ENCODE measurements at places on chromosomes 3 and 15.

DNA sequence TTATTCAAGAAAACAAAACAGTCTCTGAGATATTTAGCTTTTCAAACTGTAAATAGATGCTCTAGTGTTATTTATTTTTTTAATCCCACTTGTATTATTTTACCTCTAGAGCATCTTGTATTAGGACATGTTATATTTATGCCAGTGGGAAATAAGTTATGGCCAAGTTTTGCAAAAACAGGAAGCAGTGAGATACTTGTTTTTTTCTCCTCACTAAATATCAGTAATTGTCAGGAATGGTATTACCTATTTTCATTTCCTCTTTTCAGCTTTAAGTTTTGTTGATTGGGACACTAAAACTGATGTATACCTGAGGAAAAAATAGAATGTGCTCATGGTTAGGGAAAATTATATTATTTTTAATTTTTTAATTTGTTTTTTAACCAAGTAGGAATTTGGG, 8.6 kb upstream of the IL20RB start:
- DNase-seq = no peak

- DNase-seq = no peak
Observed at GRCh38 chr15:100394736-100395440, 53.1 kb upstream of the ADAMTS17 start.

- no peak for DNase-seq
Observed at GRCh38 chr15:88904257-88904623, 8.9 kb upstream of the HAPLN3 start.

GRCh38 chr15:80822676-80823075, 43.5 kb downstream of the CEMIP start:
- DNase-seq = no peak

- no peak for DNase-seq
Observed at GRCh38 chr15:96038650-96039049, 291.9 kb upstream of the NR2F2 start.

- DNase-seq = no peak
Observed at GRCh38 chr15:93612953-93613352, 523.9 kb upstream of the RGMA start.

DNA sequence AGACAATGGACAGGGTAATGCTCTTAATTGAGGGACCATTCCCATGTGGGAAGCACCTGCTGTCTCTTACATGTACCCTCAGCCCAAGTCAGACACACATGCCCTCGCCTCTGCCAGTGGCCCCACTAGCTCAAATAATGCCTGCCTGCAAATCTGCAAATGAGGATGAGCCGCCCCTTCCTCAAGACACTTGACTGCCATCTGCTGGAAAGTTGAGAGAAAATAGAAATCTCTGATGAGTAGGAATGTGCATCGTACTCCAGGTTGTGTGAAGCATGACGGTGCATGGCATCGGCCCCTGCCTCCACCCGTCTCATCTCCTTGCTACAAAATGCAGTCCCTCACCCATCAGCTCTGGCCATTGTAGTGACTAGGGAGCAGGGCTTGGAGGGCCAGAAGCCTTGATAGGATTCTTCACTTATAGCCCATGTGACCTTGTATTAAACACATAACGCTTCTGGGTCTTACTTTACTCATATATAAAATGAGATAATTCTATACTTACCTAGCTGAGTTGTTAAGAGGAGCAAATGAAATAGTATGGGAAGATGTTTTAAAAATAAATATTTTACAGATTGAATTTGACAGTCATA, 6.3 kb upstream of the SCN5A start:
- DNase-seq = no peak

- DNase-seq = no peak
Observed at GRCh38 chr3:59442046-59442445, 392.2 kb upstream of the CFAP20DC start.

- no peak for DNase-seq
Observed at GRCh38 chr15:53757906-53758305, 1.6 kb downstream of the WDR72 start.

- no peak for DNase-seq
Observed at GRCh38 chr3:81302045-81302444, 459.4 kb downstream of the GBE1 start.

DNA sequence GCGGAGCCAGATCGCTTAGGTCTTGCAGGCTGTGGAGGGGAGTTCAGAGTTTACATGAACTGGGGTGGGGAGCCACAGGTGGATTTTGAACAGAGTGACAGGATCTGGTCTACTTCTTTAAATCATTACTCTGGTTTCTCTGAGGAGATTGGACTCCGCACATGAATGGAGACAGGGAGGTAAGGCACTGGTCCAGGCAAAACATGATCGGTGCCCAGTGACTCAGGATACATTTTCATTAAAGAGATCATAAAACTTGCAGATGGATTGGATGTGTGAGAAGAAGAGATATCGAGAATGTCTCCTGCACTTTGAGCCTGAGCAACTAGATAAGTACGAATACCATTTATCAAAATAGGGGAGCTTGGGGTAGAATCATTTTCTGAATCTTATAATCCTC, 61.8 kb upstream of the CMSS1 start:
- no peak for DNase-seq

- DNase-seq = no peak
Observed at GRCh38 chr3:22728406-22728805, 474.7 kb upstream of the UBE2E2 start.

DNA sequence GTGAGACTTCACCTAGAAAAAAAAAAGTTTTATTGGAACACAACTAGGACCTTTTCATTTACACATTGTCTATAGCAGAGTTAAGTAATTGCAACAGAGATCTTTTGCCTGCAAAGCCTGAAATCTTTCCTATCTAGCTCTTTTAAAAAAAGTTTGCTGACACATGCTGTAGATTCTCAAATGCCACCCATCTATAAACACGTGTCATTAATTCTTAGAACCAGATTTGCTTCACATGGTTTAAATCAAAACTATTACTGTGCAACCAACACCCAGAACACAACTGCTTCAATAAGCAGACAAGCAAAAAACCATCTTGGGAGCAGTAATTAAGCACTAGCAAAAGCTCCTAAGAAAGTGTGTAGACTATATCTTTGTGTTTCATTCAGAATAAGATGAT, 55.0 kb downstream of the OXSM start:
- DNase-seq = no peak

- DNase-seq = no peak
Observed at GRCh38 chr15:70222606-70223005, 124.9 kb upstream of the TLE3 start.

Data from stimulated activated CD8-positive, alpha-beta memory T cell treated with anti-CD3 and anti-CD28 coated beads, Interleukin-4, amount 100 ng/mL, for 4 hours (primary cell).